ENCODE measurements at places on chromosomes 1 and 21. TPM values are rescaled to one million over a fixed set of nuclear protein-coding genes. Genes with fewer than 3 reads are reported as not detected.

- H3K27me3 ChIP-seq = peaks cover 37% of the 10 kb centered on the region
- DNase-seq = no peak
- no peak overlapping the region for H3K4me3 ChIP-seq
- no peak overlapping the region for H3K27ac ChIP-seq
- H3K4me1 ChIP-seq = 0 out of 2 replicates have a peak, but pooled peaks cover 3% of the 10 kb centered on the region
- no peaks in the 10 kb centered on the region for H3K36me3 ChIP-seq
These were observed 22.6 kb upstream of the COL9A2 start for GRCh38 chr1:40339420-40340323.

DNA sequence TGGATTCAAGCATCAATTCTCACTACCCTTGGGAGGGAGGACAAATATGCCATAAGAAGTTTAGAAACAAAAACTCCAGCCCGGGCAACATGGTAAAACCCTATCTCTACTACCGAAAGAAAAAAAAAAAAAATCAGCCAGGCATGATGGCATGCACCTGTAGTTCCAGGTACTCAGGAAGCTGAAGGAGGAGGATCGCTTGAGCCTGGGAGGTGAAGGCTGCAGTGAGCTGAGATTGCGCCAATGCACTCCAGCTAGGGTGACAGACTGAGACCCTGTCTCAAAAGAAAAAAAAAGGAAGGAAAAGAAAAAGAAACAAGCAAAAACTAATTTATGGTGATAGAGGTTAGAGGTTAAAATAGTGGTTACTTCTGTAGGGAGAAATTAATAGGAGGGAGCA is 9.6 kb downstream of the ZNF644 start:
- H3K4me3 ChIP-seq = no peak overlapping the region
- peaks cover 79% of the 10 kb centered on the region for H3K4me1 ChIP-seq
- no peaks in the 10 kb centered on the region for H3K27me3 ChIP-seq
- peaks cover 2% of the 10 kb centered on the region for H3K36me3 ChIP-seq
- H3K27ac ChIP-seq = peak overlapping the region; percentile 12

GRCh38 chr1:185917646-185918045 is 183.5 kb downstream of the HMCN1 start:
- no peaks in the 10 kb centered on the region for H3K36me3 ChIP-seq
- no peak overlapping the region for H3K4me3 ChIP-seq
- peak; percentile 42 for DNase-seq
- H3K27ac ChIP-seq = no peak overlapping the region
- H3K4me1 ChIP-seq = peaks cover 48% of the 10 kb centered on the region
- H3K27me3 ChIP-seq = no peaks in the 10 kb centered on the region

- H3K27ac ChIP-seq = no peak overlapping the region
- H3K27me3 ChIP-seq = no peaks in the 10 kb centered on the region
- peaks cover 3% of the 10 kb centered on the region for H3K36me3 ChIP-seq
- no peak overlapping the region for H3K4me3 ChIP-seq
- H3K4me1 ChIP-seq = no peaks in the 10 kb centered on the region
These were observed 8.3 kb upstream of the EPB41 start for GRCh38 chr1:28905921-28906666.

DNA sequence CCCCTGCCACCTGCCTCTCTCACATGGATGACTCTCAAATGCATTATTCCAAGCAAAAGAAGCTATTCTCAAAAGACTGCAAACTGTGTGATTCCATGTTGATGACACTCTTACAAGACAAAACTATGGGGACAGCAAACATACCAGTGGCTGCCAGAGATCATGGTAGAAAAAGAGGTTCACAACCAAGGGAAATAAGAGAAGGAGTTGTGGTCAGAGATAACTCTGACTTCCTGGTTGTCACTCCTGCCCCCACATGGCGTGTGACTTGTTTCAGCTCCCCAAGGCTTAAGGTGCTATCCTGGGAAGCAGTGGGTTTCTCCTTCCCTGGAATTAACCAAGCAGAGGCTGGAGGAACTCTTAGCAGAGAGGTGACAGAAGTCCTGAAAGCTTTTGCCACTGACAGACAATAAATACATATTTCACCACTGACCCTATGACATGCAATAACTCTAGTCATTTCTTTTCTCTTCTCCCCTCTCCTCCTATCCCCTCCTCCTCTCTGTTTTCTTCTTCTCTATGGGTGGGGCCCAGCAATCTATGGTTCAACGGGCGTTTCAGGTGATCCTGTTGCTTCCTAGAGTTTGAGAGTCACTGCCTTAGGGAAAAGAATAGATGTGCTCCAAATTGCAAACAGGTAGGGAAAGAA is 185.1 kb downstream of the FCRL5 start:
- no peaks in the 10 kb centered on the region for H3K36me3 ChIP-seq
- no peak overlapping the region for H3K4me3 ChIP-seq
- no peak for DNase-seq
- no peaks in the 10 kb centered on the region for H3K27me3 ChIP-seq

DNA sequence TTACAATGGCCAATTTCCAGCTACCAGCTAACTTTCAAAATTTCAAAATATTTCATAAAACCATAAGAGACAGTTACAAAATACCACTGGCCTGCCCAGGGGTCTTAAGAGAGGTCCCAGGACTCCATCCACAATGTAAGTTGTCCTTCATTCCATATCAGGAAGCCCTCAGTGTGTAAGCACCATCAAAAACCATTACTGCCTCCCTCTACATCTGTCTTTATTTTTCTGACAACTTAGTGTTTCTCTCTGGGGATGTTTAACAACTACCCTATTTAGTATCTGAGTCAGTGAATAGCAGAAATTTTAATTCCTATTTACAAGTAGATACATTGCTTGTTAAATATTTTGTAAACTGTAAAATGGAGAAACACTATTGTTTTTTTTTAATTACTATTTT is 339.3 kb upstream of the ADAMTS5 start:
- H3K27me3 ChIP-seq = no peaks in the 10 kb centered on the region
- no peak overlapping the region for H3K27ac ChIP-seq
- DNase-seq = no peak
- H3K4me1 ChIP-seq = no peaks in the 10 kb centered on the region
- peaks cover 8% of the 10 kb centered on the region for H3K36me3 ChIP-seq

GRCh38 chr1:193703655-193704054 is 517.2 kb upstream of the B3GALT2 start:
- no peaks in the 10 kb centered on the region for H3K4me1 ChIP-seq
- no peak overlapping the region for H3K27ac ChIP-seq
- H3K4me3 ChIP-seq = no peak overlapping the region

Gene IFI44
- total RNA-seq = not detected

Gene DNASE2B
- 0.15 TPM for total RNA-seq

Gene LRRC71
- 0.30 TPM for total RNA-seq

Gene MPZ
- 3.2 TPM for total RNA-seq

Gene ARHGAP30
- total RNA-seq = 0.52 TPM

Gene TENT5C
- 1.1 TPM for total RNA-seq
